AG10803 (cell line): ENCODE measurements at places on chromosomes 1 and 21.
A peak's percentile ranks its signal among the peaks of the same experiment; 100 is the strongest.

DNA sequence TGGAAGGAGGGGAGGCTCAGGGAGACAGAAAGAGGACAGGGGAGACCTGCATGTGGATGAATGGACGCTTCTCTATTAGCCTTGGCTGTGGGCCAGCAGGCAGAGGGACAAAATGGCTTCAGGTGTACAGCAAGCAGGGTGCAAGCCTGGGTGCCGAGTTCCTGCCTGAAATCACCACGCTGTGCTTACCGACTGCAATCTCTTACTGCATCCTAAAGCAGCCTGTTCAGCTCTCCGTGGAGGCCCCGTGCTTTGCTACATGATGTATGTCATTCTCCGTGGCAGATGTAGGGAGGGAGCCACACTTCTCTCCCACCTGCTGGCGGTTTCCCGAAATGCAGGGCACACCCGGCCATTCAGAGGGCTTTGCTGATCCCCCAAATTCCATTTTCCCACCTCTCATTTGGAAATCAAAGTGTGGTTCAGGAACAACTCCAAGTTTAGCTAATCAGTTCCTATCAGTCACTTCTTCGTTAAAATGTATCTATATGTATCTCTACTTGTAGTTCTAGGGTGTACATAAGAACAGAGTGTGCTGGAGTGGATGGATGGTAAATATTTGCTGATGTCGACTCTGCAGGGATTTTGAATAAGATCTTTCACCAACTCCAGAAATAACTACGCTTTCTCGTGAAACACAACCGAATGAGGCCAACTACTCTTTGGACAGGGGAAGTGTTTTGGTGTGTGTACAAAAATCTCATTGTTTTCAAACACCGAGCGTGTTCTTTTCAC, 122.3 kb upstream of the BACE2 start:
- DNase-seq = no peak

DNA sequence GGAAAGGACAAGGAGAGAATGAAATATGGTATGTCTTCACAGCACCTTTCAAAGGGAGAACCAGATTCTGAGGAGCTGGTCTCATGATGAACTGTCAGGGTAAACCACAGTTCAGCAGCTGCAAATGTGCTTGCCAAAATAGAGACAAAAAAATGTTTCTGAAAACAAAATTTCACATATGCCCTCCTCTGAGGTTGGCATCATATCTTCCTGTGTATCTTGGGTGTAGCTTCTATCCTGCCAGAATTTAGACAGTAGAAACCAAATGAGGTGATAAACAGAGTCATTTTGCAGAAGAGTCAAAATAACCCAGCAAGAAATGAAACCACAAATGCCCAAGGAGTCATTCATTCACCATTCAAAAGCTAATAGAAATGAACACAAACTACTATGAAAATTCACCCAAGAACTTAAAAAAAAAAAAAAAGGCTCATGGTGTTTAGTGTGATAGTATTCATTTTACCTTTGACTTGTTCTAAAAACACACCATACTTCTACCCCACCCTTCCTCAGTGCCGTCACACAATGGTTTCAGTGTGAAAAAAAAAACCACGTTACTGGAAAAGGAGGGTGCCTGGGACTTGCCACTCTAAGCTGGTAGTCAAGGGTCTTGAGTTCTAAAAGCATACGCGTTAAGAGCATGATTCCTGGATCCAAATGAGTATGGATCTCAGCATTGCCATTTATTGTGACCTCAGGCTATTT, 18.5 kb downstream of the SELL start:
- DNase-seq = no peak

GRCh38 chr1:213683529-213683928, 304.2 kb upstream of the PROX1 start:
- DNase-seq = no peak

GRCh38 chr1:92461364-92462097, 25.2 kb downstream of the GFI1 start:
- DNase-seq = no peak

GRCh38 chr1:18798946-18799345, 60.5 kb downstream of the TAS1R2 start:
- no peak for DNase-seq

- DNase-seq = no peak
Observed at GRCh38 chr1:193697115-193697762, 510.8 kb upstream of the B3GALT2 start.

- DNase-seq = no peak
Observed at GRCh38 chr21:27265949-27266348, 299.1 kb upstream of the ADAMTS5 start.

DNA sequence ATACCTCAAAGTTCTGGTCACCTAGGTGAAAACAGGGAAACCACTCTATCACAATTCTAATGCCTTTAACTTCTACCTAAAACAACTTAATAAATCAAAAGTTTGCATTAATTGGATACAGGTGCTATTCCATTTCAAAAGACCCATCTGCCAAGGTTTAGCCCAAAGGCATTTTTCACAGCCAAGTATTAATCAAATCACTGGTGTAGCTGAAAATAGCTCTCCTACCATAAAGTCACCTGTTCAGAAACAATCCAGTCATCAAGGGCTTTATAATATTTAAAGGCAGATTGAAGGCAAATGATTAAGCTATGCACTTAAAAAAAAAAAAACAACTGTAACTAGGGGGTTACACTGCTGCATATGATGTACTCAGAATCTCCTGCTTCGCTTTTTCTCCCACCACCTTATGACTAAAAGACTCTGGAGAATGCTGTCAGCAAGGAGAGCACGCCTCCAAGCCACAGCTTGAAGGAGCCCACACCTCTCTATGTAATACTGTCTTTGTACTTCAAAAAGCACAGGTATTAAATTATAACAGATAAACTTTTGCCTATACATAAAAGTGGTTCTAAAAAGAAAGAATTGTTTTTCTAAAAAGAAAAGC, 20.5 kb downstream of the KIAA0319L start:
- DNase-seq = no peak

DNA sequence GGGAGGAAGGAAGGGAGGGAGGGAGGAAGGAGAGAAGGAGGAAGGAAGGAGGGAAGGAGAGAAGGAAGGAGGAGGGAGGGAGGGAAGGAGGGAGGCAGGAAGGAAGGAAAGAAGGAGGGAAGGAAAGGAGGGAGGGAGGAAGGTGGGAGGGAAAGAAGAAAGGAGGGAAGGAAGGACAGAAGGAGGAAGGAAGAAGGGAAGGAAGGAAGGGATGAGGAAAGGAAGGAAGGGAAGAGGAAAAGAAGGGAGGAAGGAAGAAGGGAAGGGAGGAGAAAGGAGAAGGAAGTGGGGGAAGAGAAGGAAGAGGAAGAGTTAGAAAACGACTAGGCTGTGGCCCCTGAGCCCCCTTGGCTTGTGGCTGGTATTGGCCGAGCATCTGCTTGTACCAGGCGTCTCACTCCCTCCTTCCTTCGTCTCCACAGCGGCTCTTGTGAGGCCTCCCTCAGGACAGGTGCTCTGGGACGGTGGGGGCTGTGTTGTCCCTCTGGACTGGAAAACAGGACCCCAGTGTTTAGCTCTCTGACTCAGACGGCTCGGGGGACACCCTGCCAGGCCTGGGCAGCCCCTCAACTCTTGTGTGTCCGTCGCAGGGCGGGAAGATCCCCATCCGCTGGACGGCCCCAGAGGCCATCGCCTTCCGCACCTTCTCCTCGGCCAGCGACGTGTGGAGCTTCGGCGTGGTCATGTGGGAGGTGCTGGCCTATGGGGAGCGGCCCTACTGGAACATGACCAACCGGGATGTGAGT, 36.2 kb upstream of the C1QA start:
- no peak for DNase-seq

DNA sequence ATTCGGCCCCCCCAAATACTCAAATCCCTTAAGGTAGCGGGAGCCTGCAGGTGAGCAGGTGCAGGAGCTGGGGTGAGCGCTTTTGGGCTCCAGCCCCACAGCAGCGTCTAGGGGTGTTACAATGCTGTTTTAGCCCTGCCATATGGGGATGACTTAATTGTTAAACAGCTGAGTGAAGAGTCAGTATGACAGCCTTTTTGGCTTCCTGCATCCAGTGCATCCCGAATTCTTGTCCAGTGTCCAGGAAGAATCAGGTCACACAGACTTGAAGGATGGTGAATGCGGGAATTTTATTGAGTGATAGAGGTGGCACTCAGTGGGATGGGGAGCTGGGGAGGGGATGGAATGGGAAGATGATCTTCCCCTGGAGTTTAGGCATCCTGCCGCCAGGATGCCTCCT, 30.4 kb upstream of the HHAT start:
- peak; percentile 35 for DNase-seq

DNA sequence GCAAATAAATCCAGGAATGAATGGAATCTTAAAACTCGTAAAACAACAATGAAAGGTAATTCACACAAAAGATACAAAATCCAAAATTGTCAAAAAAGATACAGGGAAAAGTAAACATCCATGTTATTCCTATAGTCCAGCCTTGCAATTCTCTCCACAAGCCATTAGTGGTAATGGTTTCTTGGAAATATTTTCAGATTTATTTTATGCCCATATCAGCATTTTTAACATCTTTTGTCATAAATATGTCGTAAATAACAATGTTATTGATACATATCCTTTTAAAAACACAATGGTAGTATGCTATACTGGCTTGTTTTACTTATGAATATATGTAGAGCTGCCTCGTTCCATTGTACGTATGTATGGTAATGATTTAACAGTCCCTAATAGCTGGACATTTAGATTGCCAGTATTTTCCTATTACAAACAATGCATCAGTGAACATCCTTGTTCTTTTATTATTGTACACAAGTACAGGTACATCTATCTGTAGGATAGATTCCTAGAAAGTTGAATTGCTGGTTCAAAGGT, 30.6 kb downstream of the DNTTIP2 start:
- DNase-seq = no peak
